Uterus (tissue), 4 donors: ENCODE measurements at places on chromosomes 2 and 18.
A peak's percentile ranks its signal among the peaks of the same experiment; 100 is the strongest.

GRCh38 chr18:44869533-44869932 is 188.8 kb downstream of the SETBP1 start:
- DNase-seq: no peak

DNA sequence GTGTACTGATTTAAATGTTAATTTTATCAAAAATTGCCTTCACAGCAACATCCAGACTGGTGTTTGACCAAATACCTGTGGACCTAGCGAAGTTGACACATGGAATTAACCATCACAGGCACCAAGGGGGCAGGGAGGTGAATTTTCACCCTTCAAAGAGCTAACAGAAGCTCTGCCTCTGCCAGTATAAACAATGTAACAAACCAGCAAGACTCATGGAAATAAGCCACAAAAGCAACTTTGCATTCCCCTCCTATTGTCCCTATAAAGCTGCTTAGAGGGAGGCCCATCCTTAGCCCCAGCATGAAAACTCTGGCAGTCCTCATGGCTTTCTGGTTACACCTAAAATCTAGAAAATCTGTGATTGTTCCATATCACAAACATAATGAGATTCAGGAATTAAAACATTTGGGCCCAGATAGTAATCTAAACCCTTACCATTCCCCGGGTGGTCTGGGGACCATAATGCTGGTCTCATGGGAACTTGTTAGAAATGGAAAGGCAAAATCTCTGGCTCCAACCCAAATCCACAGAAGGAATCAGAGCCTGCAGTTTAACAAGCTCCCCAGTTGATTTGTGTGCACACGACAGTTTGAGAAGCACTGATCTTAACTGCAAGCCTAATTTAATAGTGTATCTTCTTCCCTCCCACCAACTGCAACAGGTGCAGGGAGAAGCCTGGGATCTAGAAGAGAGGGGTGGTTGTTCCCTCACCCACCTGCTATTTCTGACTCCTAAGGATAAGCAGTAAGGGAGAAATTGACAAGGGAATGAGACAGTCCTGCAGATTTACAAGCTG is 23.1 kb downstream of the SERPINB11 start:
- no peak for DNase-seq

DNA sequence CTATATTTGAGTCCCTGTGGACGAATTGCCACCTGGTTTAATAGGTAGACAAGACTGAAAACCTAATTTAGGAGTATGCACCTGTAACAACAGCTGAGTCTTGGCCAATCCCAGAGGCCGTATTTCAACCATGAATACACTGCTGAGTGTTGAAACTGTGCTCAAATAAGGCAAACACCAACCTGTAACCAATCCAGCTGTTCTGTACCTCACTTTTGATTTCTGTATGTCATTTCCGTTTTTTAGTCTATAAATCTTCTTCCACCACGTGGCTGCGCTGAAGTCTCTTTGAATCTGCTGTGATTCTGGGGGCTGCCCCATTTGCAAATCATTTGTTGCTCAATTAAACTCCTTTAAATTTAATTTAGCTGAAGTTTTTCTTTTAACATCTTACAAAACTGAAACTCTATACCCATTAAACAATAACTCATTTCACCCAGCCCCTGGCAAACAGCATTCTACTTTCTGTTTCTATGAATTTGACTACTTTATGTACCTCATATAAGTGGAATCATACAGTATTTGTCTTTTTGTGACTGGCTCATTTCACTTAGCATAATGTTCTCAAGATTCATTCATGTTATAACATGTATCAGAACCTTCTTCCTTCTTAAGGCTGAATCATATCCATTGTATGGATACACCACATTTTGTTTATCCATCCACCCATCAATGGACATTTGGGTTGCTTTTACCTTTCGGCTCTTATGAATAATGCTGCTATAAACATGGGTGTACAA is 7.5 kb upstream of the YPEL5 start:
- no peak for DNase-seq

GRCh38 chr2:142140434-142140845 is 9.6 kb upstream of the LRP1B start:
- DNase-seq: no peak

- DNase-seq: no peak
Observed at GRCh38 chr18:4789506-4789905, 334.4 kb upstream of the DLGAP1 start.

- peak; percentile 44 for DNase-seq
Observed at GRCh38 chr2:62467475-62468321, 38.3 kb downstream of the TMEM17 start.
